T-helper 17 cell (primary cell): ENCODE measurements at places on chromosomes 1 and 21.
A peak's percentile ranks its signal among the peaks of the same experiment; 100 is the strongest.

DNA sequence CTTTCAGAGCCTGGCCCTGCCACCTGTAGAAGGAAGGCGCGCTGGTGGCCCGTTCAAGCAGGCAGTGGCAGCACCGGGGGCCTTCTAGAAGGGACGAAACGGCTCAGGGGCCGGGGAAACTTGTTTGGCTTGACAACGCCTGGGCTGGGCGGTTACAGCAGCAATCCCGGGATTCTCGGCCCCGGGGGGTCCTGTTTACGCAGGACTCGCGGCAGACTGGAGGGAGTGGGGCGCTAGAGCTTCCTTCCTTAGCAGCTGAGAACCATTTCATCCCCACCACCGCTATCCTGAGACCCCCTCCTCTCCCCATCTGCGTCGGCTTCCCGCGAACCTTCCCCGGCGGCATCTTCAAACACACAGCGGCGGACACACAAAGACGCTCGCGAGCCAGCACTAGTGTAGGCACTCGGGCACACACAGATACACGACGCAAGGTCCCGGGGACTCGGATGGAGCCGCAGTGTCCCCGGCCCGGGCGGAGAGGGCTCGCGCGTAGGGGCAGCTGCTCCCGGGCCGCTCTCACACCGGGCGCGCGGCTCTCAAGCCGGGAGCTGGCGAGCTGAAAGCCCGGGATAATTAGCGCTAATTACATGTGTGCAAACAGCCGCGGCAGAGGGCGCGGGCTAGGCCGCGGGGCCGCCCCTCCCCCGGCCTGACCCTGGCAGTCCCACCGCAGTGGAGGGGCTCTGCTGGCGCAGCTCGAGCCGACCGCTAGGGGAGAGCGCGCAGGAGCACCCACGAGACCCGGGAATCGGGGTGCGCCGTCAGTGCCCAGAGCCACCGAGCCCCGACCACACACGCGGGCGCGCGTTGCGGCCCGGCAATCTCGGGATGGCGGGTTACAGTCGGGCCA is 271.4 kb downstream of the FOXD2 start:
- H3K4me1 ChIP-seq, result peaks cover 10% of the 10 kb centered on the region
- peaks cover 75% of the 10 kb centered on the region for H3K27me3 ChIP-seq
- H3K36me3 ChIP-seq, result no peaks in the 10 kb centered on the region

- H3K27me3 ChIP-seq, result peaks cover 26% of the 10 kb centered on the region
- peaks cover 16% of the 10 kb centered on the region for H3K4me1 ChIP-seq
- H3K4me3 ChIP-seq, result no peak overlapping the region
- H3K36me3 ChIP-seq, result no peaks in the 10 kb centered on the region
These were observed 102.1 kb downstream of the ADSS2 start for GRCh38 chr1:244349581-244350001.

- H3K36me3 ChIP-seq, result peaks cover 2% of the 10 kb centered on the region
- H3K27ac ChIP-seq, result no peak overlapping the region
- H3K27me3 ChIP-seq, result peaks cover 49% of the 10 kb centered on the region
- DNase-seq, result no peak
- no peak overlapping the region for H3K4me3 ChIP-seq
These were observed 163.2 kb upstream of the NBPF11 start for GRCh38 chr1:148315071-148315811.

DNA sequence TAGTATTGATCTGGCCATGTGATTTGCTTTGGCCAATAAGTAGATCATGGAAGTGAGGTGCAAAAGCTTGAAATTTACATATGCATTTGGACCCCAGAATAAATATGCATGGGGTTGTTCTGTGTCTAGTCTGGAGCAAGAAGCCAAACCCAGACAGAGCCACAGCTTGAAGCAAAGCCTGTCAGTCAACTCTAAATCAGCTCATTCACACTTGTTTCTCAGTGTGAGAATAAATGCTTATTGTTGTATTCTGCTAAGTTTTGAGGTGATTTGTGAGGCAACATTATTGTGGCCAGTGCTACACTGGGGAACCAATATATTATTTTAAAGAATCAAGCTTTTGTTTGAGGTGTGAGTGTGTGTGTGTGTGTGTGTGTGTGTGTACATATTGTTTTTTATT is 12.2 kb upstream of the PGLYRP3 start:
- no peaks in the 10 kb centered on the region for H3K4me1 ChIP-seq
- H3K4me3 ChIP-seq, result no peak overlapping the region
- H3K36me3 ChIP-seq, result peaks cover 1% of the 10 kb centered on the region
- no peak overlapping the region for H3K27ac ChIP-seq

GRCh38 chr21:26843933-26844257 is 1.3 kb downstream of the ADAMTS1 start:
- H3K27me3 ChIP-seq, result peaks cover 79% of the 10 kb centered on the region
- peaks cover 16% of the 10 kb centered on the region for H3K36me3 ChIP-seq
- H3K4me3 ChIP-seq, result peak overlapping the region; percentile 85
- no peak for DNase-seq
- peaks cover 29% of the 10 kb centered on the region for H3K4me1 ChIP-seq
- no peak overlapping the region for H3K27ac ChIP-seq

- no peak for DNase-seq
- no peak overlapping the region for H3K27ac ChIP-seq
- no peaks in the 10 kb centered on the region for H3K4me1 ChIP-seq
- peaks cover 58% of the 10 kb centered on the region for H3K27me3 ChIP-seq
- no peaks in the 10 kb centered on the region for H3K36me3 ChIP-seq
- H3K4me3 ChIP-seq, result no peak overlapping the region
These were observed 21.1 kb downstream of the ROR1 start for GRCh38 chr1:63794939-63795378.

- no peaks in the 10 kb centered on the region for H3K27me3 ChIP-seq
- H3K4me1 ChIP-seq, result no peaks in the 10 kb centered on the region
- no peaks in the 10 kb centered on the region for H3K36me3 ChIP-seq
- H3K27ac ChIP-seq, result no peak overlapping the region
- DNase-seq, result no peak
These were observed 324.0 kb upstream of the GREM2 start for GRCh38 chr1:240935920-240936319.

GRCh38 chr1:206873603-206874188 is 8.3 kb downstream of the IL20 start:
- no peak overlapping the region for H3K4me3 ChIP-seq
- no peaks in the 10 kb centered on the region for H3K4me1 ChIP-seq
- no peak overlapping the region for H3K27ac ChIP-seq
- no peak for DNase-seq

- H3K4me3 ChIP-seq, result no peak overlapping the region
- no peaks in the 10 kb centered on the region for H3K4me1 ChIP-seq
- H3K36me3 ChIP-seq, result no peaks in the 10 kb centered on the region
- H3K27ac ChIP-seq, result no peak overlapping the region
- DNase-seq, result no peak
- H3K27me3 ChIP-seq, result no peaks in the 10 kb centered on the region
These were observed 546.9 kb upstream of the ADAMTS5 start for GRCh38 chr21:27513825-27514224.

- H3K4me1 ChIP-seq, result peaks cover 3% of the 10 kb centered on the region
- H3K4me3 ChIP-seq, result no peak overlapping the region
- peaks cover 65% of the 10 kb centered on the region for H3K27me3 ChIP-seq
- no peak for DNase-seq
- no peak overlapping the region for H3K27ac ChIP-seq
These were observed 321.4 kb downstream of the MATN1 start for GRCh38 chr1:30402031-30402430.

DNA sequence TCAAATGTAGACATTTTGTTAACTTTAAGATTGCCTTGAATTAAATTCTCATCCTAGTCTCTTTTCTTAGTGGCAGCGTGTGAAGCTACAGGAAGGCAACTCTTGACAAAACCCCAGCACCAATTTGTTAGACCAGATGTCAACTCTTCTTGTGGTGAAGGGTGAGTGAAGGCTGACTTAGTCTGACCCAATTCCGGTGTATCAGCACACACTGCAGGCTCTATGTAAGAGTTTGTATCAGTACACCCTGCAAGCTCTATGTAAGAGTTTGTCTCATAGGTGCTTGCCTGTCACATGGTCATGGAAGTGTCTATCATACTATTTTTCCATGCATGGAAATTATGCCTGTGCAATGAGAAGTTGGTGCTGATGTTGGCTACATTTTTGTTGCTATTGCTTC is 16.8 kb downstream of the CR2 start:
- peak overlapping the region; percentile 53 for H3K27ac ChIP-seq
- H3K27me3 ChIP-seq, result peaks cover 14% of the 10 kb centered on the region
- H3K36me3 ChIP-seq, result no peaks in the 10 kb centered on the region
- peaks cover 6% of the 10 kb centered on the region for H3K4me1 ChIP-seq
- no peak for DNase-seq

DNA sequence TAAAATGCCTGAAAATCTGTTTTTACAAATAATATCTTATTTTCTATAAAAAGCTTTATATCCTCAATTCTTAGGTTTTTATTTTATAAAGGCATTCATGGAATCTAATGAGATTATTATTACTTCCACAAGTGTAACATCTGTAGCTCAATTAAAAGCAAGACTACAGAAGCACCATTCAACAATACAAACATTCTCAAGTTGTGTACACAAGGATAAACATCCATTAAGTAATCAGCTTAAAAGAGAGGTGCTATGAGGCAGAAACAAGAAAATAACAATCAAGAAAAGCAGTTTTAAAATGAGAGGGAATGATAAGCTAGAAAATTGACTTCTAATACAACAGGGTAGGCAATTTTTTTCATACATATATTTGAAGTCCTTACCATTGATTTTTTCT is 326.1 kb downstream of the MRPL39 start:
- H3K4me3 ChIP-seq, result no peak overlapping the region
- no peaks in the 10 kb centered on the region for H3K4me1 ChIP-seq
- no peaks in the 10 kb centered on the region for H3K36me3 ChIP-seq
- H3K27me3 ChIP-seq, result peaks cover 6% of the 10 kb centered on the region
- no peak for DNase-seq

DNA sequence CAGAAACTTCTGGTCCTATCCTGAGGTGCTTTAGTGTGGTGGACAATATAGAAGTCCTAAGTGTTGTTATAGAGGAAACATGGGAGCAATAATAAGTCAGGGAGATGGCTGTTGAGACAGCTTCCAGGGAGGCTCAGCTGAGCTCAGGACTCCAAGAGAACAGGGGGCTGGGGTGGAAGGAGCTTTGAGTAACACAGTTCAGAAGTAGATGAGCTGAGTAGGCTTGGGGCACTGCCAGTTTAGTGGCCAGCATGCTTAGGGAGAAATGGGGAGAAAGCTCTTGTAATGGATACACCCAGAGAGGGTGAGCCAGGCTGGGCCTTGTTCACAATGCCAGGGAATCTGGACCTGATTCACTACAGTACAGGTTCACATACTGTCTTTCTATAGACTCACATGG is 201.6 kb downstream of the DAB1 start:
- DNase-seq, result no peak
- no peaks in the 10 kb centered on the region for H3K36me3 ChIP-seq
- peaks cover 6% of the 10 kb centered on the region for H3K4me1 ChIP-seq

DNA sequence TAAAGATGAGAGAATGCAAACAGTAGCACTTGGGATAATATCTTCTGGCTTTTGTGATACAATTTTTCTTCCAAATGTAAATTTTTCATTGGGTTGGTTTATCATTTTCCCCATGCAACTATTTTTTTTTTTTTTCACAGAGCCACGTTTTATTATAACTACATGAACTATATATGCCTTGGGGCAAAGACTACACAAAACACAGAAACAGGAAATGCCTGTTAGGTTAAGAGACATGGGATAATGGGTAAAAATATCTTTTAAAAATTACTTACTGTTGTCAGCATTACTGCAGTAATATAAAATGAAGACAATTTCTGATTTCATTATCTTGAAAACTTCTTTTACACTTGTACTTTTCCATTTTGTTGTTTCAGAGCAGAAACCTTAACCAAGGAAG is 74.6 kb downstream of the DISP1 start:
- H3K4me3 ChIP-seq, result no peak overlapping the region
- H3K36me3 ChIP-seq, result no peaks in the 10 kb centered on the region
- H3K27ac ChIP-seq, result no peak overlapping the region

DNA sequence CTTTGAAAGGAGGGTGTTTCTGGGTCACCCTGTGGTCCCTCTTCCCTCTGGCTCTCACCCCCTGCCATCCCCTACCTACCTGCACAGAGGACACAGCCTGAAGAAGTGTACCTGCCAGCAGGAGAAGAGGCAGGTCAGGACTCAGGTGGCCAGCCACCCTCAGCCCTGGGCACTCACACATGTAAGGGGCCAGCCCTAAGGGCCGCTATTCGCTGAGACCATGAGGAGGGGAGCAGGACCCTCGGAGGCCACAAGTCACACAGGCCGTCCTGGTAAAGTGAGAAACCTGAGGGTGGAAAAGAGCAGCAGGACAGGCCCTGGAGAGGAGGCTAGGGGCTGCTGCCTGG is 1.2 kb downstream of the ZNF692 start:
- DNase-seq, result no peak
- H3K36me3 ChIP-seq, result peaks cover 3% of the 10 kb centered on the region
- peak overlapping the region; percentile 90 for H3K4me3 ChIP-seq
- H3K4me1 ChIP-seq, result peaks cover 50% of the 10 kb centered on the region

DNA sequence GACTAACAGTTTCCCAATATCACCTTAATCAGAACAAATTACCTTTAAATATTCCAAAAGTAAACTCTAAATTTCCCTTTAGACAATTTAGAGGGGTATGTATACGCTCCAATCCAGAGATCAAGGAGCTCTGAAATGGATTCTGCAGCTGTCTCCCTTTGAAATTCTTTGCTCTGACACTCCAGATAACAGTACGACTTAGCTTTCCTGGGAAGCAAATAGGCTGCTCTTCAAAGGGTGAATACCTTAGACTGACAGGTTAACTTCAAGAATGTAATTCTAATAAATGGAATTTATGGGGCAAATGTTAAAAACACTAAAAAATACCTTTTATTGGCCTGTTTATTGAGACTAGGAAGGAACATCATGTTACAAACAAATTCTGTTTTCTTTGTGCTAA is 357.2 kb downstream of the USP25 start:
- H3K36me3 ChIP-seq, result no peaks in the 10 kb centered on the region
- no peak overlapping the region for H3K27ac ChIP-seq
- H3K4me3 ChIP-seq, result no peak overlapping the region
- no peak for DNase-seq

DNA sequence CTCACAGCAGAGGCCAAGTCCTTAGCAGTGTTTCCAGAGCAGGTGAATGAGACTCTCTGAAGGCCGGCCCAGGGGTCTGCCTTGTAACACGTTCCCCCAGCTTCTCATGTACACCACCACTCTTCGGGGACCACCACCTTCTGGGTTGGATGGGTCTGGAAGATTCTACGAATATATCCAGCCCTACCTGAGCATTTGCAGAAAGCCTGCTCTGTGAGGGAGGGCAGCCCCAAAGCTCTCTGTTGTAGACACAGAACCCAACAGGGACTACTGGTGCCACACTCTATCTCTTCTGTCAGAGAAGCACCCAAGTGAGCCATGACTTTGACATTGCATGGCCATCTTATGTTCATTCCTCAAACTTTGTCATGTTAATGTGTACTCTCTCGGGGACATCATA is 61.8 kb downstream of the CD247 start:
- no peak for DNase-seq
- no peaks in the 10 kb centered on the region for H3K27me3 ChIP-seq
- H3K36me3 ChIP-seq, result no peaks in the 10 kb centered on the region
- peaks cover 40% of the 10 kb centered on the region for H3K4me1 ChIP-seq
- H3K27ac ChIP-seq, result peak overlapping the region; percentile 97
